Stimulated activated CD4-positive, alpha-beta T cell treated with anti-CD3 and anti-CD28 coated beads, Interleukin-12 subunit alpha, Interleukin-12 subunit beta, amount 100 ng/mL, for 48 hours (primary cell): ENCODE measurements at places on chromosomes 7 and 10.

DNA sequence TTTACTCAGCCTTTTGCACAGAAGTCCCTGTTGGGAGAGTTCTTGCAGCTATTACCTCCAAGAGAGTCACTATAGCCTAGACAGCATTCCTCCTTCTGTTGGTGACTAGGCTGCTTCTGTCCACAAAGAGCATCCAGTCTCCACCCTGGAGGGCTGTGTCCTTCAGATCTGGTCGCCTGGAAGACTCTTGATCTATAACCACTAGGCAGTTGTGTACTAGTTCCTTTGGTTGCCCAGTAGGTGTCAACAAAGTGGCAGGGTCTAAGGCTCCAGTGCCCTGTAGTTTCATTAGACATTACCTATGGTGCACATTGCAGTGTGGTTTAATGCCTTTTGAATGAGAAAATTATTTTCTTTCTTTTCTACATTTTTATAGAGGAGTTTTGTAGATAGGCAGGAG lies 11.3 kb upstream of the AKR1C2 start:
- no peak for DNase-seq

DNA sequence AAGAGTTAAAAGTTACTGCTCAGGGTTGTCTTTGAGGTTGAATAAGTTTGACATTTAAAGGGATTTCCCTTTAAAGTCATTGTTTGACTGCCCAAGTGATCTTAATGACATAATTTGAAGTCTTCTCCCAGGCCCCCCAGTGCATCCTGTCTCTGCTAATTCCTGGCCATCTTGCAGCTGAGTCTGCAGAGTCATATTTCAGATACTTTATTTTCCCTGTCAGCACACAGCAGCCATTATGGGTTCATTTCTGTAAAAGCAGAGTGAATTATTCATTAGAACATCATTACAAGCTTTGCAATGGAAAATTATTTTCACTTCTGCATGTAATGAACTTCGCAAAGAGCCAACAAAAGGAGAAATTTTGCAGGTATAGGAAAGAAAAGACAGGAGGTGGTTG lies 536.6 kb downstream of the GALNT17 start:
- no peak for DNase-seq

GRCh38 chr7:17651863-17652385 lies 288.4 kb downstream of the SNX13 start:
- DNase-seq: no peak

- no peak for DNase-seq
Observed at GRCh38 chr10:90787393-90788198, 70.2 kb downstream of the HTR7 start.

- peak; percentile 50 for DNase-seq
Observed at GRCh38 chr7:138875794-138876193, 77.8 kb upstream of the ATP6V0A4 start.

GRCh38 chr10:3389130-3389529 lies 216.5 kb upstream of the PITRM1 start:
- no peak for DNase-seq

GRCh38 chr10:97180986-97181385 lies 4.8 kb downstream of the SLIT1 start:
- DNase-seq: no peak

DNA sequence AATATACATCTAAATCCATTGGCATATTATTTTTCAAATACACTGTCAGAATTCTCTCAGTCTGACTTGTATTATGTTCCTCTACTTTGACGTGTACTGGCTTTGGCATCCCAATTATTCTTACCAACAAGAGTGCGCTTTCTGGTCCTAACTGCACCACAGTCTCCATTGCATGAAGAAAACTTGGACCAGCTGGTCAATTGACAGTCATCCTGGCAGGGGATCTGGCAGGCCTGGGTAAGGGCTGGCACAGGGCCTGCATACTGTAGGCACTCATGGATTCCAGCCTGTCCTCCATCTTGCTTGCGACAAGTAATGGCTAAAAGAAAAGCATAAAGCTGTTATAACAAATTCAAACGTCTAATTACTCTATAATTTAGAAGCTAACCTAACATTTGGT lies 384.9 kb downstream of the THSD7A start:
- no peak for DNase-seq

- DNase-seq: no peak
Observed at GRCh38 chr7:33807779-33808482, 97.4 kb upstream of the BMPER start.

GRCh38 chr10:79494871-79495705 lies 17.2 kb upstream of the EIF5AL1 start:
- no peak for DNase-seq

- DNase-seq: no peak
Observed at GRCh38 chr10:124287071-124287685, 131.5 kb downstream of the OAT start.

GRCh38 chr7:48875045-48875916 lies 49.1 kb upstream of the CDC14C start:
- DNase-seq: no peak

DNA sequence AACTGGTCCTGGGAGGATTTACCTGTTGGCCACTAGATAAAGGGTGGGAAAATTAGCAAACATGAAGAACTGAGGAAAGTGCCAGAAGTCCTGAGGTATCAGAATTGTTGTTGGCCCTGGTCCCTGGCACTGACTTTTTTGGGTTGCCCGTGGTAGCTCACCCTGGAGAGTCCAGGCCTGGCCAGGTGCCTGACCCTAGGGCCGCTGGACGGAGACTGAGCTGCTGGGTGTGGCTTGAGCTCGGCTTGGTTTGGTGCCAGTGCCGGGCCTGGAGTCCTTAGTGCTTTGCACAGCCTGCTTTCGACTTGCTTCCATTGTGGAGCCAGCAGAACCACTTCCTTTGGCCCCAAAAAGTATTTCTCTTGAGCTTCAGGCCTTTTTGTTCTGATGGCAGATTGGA lies 12.9 kb downstream of the MDH2 start:
- DNase-seq: no peak

GRCh38 chr7:13130321-13130720 lies 442.9 kb downstream of the ARL4A start:
- DNase-seq: no peak

DNA sequence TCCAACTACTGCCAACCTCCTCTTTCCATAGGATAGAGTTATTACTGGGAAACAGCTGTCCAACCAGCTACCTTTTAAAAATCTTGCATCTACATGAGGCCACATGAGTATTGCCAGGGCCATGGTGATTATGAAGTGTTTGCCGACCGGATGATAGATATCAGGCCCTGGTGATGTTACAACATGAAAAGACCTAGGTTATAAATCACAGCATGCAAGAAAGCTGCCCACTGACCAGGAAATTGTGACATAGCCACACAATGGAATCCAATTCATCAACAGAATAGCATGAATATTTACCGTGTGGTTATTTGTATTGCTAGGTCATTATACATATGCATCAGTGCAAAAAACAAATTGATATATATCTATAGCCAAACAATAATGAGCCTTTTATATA lies 517.0 kb downstream of the INHBA start:
- no peak for DNase-seq

- peak; percentile 3 for DNase-seq
Observed at GRCh38 chr7:93715234-93715633, 140.7 kb upstream of the CALCR start.

- no peak for DNase-seq
Observed at GRCh38 chr10:102678842-102679289, 34.6 kb downstream of the TRIM8 start.

DNA sequence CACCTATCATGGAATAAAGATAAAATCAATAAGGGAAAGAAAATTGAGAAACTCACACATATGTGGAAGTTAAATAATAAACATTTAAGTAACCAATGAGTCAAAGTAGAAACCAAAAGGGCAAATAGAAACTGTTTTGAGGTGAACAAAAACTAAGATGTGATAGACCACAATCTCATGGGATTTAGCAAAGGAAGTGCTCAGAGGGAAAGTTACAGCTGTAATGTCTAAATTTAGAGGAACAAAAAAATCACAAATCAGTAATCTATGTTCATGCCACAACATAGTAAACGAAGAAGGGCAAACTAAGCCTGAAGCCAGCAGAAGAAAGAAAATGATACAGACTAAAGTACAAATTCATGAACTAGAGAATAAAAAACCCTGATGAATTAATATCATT lies 16.3 kb downstream of the CYP3A4 start:
- DNase-seq: no peak

DNA sequence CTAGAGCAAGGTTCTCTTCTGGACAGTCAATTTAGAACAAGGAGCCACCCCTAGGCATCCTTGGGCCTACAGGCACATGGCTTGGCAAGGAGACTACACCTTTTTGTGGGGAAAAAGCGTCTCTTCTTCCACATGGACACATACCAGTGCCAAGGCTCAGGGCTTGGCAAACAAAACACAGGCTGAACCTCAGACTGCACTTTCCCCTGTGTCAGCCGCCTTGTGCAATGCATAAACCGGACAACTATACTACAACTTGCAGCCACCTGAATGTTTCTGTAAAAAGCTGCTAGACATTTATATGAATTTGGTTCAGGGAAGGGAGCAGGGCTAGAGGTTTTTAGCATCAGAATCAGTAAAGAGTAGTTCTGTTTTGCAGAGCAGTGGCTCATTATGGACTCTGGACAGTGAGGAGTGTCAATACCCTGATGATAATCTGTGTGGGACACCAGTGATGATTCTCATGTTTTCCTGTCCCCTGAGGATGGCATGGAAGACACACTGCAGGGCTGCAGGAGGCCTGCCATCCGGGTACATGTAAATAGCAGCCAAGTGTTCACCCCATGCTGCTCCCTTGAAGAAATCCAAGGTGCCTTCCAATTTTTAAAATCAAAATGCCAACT lies 118.9 kb downstream of the GATA3 start:
- no peak for DNase-seq
